RPMI8226 (cell line): ENCODE measurements at places on chromosomes 16 and 17.

DNA sequence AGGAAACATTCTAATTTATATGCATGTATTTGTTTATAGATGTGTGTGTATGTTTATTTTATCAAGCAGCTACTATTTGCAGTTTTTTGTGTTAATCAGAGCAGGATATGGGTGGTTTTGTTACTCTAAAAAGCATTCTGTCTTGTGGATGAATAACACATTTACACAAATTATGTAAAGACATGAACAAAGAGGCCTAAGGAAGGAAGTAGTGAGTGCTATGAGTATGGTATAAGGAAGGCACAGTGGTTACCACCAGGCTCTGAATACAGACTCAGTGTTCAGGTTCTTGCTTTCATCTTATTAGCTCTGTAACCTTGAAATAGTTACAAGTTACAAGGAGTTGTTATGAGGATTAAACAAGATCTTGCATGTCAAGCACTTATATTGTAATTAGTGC is 33.9 kb downstream of the STXBP4 start:
- no peak for DNase-seq

- DNase-seq: no peak
These were observed 10.5 kb upstream of the TEKT3 start for GRCh38 chr17:15351925-15352324.

- no peak for DNase-seq
These were observed 2.0 kb downstream of the ASGR2 start for GRCh38 chr17:7112510-7113108.

DNA sequence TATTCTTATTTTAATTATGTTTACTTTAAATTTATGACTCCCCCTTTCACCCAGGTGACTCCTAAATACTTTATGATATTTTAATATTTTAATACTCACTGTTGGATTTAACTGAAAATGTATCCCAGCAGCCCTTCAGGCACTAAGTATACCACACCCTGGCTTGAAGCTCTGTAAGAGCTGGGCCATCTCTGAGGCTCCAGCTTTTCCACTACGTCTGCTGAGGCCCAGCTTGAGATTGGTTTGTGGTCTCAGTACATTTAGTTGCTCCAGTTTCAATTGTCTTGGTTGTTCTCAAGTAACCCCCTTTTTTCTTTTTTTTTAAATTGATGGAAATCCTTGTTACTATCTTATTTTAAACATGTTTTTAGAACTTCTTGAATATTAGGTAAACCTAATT is 27.0 kb upstream of the CAPNS2 start:
- DNase-seq: no peak

DNA sequence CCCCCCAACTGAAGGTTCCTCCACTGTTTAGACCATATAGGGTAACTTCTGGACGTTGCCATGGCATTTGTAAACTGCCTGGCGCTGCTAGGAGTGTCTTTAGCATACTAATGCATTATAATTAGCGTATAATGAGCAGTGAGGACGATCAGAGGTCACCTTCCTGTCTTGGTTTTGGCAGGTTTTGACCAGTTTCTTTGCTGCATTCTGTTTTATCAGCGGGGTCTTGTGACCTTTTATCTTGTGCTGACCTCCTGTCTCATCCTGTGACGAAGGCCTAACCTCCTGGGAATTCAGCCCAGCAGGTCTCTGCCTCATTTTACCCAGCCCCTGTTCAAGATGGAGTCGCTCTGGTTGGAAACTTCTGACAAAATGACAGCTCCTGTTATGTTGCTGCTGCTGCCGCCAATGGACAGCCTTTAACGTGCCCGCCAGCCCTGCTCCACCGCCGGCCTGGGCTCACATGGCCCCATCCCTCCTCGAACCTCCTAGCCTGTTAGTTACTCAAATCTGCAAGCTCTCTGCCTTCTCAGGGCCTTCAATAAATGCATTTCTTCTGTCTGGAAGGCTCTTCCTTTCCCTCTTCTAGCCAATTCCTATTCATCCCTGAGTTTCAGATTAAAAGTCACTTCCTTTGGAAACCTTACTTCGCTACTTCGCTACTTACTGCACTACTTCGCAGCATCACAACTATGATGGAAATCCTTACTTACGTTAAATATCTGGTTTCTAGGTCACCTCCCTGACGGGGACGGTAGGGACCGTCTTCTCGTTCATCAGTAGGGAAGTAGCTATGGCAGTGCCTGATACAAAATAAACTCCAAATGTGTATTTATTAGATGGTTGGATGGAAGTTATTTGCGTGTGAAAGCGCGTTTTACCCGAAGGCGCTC is 640 bp upstream of the NAGLU start:
- DNase-seq: no peak
